Inflammatory macrophage treated with lipopolysaccharide for 4 hours (primary cell): ENCODE measurements at places on chromosomes 1 and 21.

- no peak for DNase-seq
These were observed 21.0 kb upstream of the LYST start for GRCh38 chr1:235887676-235888075.

DNA sequence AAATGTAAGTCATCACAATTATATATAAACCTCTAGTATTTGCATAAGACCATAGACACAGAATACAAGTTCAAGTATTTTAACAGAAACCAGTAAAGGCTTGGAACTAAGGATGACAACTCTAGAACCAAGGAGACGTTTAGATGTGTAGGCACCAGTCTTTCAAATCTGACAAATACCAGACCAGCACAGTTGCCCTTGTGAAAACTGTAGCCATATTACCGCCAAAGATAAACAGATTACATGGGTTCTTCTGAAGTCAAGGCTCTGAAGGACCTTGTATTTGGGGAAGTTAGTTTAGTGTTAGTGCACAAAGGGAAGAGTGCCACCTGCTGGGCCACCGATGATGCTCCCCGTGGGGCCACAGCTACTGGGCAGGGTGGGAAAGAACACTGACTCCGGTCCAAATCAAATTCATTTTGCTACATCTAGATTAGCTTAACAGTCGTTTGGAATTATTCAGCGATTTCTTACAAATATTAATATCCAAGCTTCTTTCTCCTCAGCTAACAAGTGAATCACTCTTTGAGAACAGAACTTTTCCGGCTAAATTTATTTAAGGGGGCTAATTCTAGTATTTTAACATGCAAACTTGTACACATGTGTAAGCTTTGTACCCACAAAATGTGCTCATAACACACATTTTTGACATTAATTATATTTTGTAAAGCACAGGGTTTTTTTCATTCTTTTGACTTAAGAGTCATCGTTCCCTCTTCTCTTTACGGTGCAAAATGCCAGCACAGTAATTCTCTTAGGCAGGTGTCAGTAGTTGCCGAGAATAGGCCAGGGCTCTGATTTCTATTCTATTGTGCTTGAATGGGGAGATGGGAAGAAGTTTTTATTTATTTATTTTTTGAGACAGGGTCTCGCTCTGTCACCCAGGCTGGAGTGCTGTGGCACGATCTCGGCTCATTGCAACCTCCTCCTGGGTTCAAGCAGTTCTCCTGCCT is 8.0 kb upstream of the NIBAN1 start:
- peak; percentile 84 for DNase-seq

- DNase-seq, result no peak
These were observed 5.5 kb downstream of the SGIP1 start for GRCh38 chr1:66539491-66539890.

DNA sequence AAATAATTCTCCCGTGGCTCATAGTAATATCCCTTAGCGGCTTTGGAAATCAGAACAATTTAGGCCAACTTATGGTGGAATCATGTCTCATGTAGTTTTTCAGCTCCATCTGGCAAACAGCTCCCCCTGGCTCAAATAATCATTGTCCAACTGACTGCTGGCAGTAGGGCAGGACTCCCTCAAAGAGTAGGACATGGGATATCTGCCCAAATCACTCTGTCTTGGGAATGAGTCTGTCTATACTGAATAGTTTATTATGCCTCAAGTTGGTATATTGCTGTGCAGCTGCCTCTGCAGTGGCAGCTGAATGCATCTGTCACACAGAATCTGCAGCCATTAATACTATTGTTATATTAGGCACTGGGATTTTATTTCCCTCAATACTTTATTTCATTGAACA is 255.7 kb downstream of the COL11A1 start:
- no peak for DNase-seq

GRCh38 chr1:239067480-239067879 is 318.9 kb upstream of the CHRM3 start:
- no peak for DNase-seq
